ENCODE measurements at places on chromosomes 1 and 21. TPM values are rescaled to one million over a fixed set of nuclear protein-coding genes. Genes with fewer than 3 reads are reported as not detected.

DNA sequence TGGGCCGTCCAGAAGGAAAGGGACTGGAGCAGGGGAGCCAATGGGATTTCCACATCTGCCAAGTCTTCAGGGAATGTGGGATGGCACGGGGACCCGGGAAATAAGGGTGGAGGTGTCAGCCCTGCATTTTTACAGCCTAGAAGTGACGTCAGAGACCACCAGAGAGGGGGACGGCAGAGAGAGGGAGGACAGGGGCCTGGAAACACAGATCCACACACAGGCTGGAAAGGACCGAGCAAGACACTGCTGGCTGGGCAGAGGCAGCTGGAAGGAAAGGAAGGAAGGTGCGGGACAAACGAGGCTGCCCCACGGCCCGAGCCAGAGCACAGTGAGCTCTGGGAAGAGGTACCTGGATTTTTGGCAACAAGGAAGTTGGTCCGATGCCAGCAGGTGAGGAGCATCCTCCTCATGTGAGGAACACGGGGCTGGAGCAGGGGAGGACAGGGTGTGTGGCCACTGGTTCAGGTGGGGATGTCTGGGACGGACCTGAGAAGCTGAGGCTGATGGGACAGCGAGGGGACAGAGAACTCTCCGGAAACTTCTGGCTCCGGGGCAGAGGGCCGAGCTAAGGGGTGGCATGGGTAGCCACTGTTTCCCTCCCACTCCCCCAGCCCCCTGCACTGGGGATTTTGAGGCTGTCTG lies 138.3 kb downstream of the PGBD5 start:
- DNase-seq, result no peak

The LCE1A gene
- not detected for total RNA-seq

DNA sequence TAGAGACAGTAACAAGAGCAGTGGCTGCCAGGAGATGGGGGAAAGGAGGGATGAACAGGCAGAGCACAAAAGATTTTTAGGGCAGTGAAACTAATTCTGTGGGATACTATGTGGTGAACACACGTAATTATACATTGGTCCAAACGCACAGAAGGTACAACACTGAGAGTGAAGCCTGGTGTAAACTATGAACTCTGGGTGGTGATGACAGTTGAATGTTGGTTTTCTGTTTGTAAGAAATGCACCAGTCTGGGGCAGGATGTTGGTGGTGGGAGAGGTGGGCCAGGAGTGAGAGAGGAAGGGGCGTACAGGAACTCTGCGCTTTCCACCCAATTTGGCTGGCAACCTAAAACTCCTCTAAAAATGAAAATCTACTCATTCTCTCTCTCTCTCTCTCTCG lies 50.2 kb upstream of the TIAM1 start:
- DNase-seq, result no peak

- DNase-seq, result no peak
These were observed 444.0 kb downstream of the SMYD3 start for GRCh38 chr1:246063013-246063616.

GRCh38 chr1:227939791-227940771 lies 7.7 kb downstream of the WNT9A start:
- DNase-seq, result no peak

GRCh38 chr21:24204641-24205040 lies 1402.6 kb downstream of the MRPL39 start:
- DNase-seq, result no peak

- DNase-seq, result no peak
These were observed 103.6 kb downstream of the SPAG17 start for GRCh38 chr1:118081387-118081786.
